ENCODE measurements at places on chromosomes 3 and 15. TPM values are rescaled to one million over a fixed set of nuclear protein-coding genes. Genes with fewer than 3 reads are reported as not detected.

Gene ROPN1
- polyA plus RNA-seq = 0.16 TPM

Gene FETUB
- polyA plus RNA-seq = not detected

Gene PCOLCE2
- polyA plus RNA-seq = 1.6 TPM

Gene SOX2
- 1.8 TPM for polyA plus RNA-seq

Gene GPR15
- polyA plus RNA-seq = 0.24 TPM

Gene ACOX2
- 96.9 TPM for polyA plus RNA-seq

Gene AHSG
- polyA plus RNA-seq = 1.8 TPM

Gene CHRNB4
- 4.3 TPM for polyA plus RNA-seq

Gene MORC1
- polyA plus RNA-seq = 0.01 TPM

Gene RARRES1
- 111 TPM for polyA plus RNA-seq

Gene DALRD3
- 28.5 TPM for polyA plus RNA-seq

Gene ANKRD28
- 29.8 TPM for polyA plus RNA-seq

Gene FOXB1
- polyA plus RNA-seq = 0.03 TPM

Gene ADAMTS17
- 3.7 TPM for polyA plus RNA-seq

Gene IQCF5
- not detected for polyA plus RNA-seq

Gene NR1D2
- polyA plus RNA-seq = 14.1 TPM

Gene HYAL3
- 2.7 TPM for polyA plus RNA-seq

Gene CCR9
- polyA plus RNA-seq = 1.0 TPM

Gene ITGA11
- polyA plus RNA-seq = 1.8 TPM

Gene ITIH1
- 1.6 TPM for polyA plus RNA-seq

Gene ATP13A5
- polyA plus RNA-seq = 0.09 TPM

Gene FOXL2NB
- not detected for polyA plus RNA-seq

Gene RGMA
- 12.5 TPM for polyA plus RNA-seq

Gene TM4SF18
- 6.6 TPM for polyA plus RNA-seq

Gene POTEB
- not detected for polyA plus RNA-seq

Gene CLDN11
- polyA plus RNA-seq = 5.0 TPM

Gene CPNE9
- polyA plus RNA-seq = 0.73 TPM

Gene ZNF148
- 22.9 TPM for polyA plus RNA-seq

Gene SPSB4
- polyA plus RNA-seq = 2.2 TPM

Gene ALDH1L1
- polyA plus RNA-seq = 40.4 TPM

Gene SPATA12
- not detected for polyA plus RNA-seq

Gene NR2E3
- polyA plus RNA-seq = 0.54 TPM

Gene TEX55
- polyA plus RNA-seq = not detected

Gene HTR3E
- 0.03 TPM for polyA plus RNA-seq

Gene GCSAM
- 3.7 TPM for polyA plus RNA-seq

Gene GOLGA8G
- polyA plus RNA-seq = not detected

Gene FRMD4B
- polyA plus RNA-seq = 15.7 TPM

Gene GOLGA8M
- polyA plus RNA-seq = 1.3 TPM

Gene ADIPOQ
- polyA plus RNA-seq = not detected

Gene HCLS1
- 16.4 TPM for polyA plus RNA-seq

Gene HYAL1
- 2.1 TPM for polyA plus RNA-seq

Gene GRIP2
- 1.1 TPM for polyA plus RNA-seq

Gene ZDHHC19
- 0.42 TPM for polyA plus RNA-seq

Gene PHLDB2
- polyA plus RNA-seq = 22.2 TPM

Gene CCDC80
- polyA plus RNA-seq = 27.6 TPM

Gene TLR9
- 0.37 TPM for polyA plus RNA-seq

Gene RTP1
- 0.12 TPM for polyA plus RNA-seq
